ENCODE measurements at places on chromosomes 7 and 10. TPM values are rescaled to one million over a fixed set of nuclear protein-coding genes. Genes with fewer than 3 reads are reported as not detected.
A peak's percentile ranks its signal among the peaks of the same experiment; 100 is the strongest.

The ZPBP gene
- not detected for total RNA-seq

The TFPI2 gene
- 144 TPM for total RNA-seq

The MACC1 gene
- 33.2 TPM for total RNA-seq

The CYP3A4 gene
- total RNA-seq, result not detected

The SEMA3E gene
- total RNA-seq, result 0.35 TPM

The FOXP2 gene
- 0.06 TPM for total RNA-seq

The TMEM139 gene
- 14.5 TPM for total RNA-seq

The ZNF365 gene
- total RNA-seq, result 2.0 TPM

The PIK3AP1 gene
- 4.2 TPM for total RNA-seq

The SORBS1 gene
- total RNA-seq, result 8.5 TPM

The PNLIPRP1 gene
- total RNA-seq, result not detected

DNA sequence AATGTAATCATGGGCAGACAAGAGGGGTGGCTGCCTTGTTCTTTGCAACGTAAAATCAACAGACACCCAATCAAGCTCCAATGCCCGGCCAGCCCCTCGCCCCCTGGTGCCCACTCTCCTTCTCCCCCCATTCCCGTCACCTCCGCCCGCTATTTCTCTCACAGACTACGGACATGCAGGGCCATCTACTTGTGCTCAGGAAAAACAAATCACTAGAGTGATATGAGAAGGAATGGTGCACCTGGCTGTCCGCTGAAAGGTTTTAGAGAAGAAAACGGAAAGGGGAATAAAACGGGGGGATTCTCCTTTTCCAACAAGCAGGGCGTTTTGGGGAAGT, 396 bp downstream of the GRM8 start:
- no peak for DNase-seq

DNA sequence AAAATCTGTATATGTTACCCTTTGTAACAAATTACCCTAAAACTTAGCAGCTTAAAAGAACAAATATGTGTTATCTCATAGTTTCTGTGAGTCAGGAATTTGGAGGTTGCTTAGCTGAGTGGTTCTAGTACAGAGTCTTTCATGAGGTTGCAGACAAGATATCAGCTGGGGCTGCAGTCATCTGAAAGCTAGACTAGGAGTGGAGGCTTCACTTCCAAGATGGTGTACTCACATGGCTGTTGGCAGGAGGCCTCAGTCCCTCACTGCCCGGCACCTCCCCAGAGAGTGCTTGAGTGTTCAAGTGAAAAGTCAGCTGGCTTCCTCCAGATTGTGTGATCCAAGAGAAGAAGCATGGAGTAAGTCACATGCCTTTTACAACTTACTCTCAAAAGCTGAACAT, 16.9 kb upstream of the GGCT start:
- no peak for DNase-seq

GRCh38 chr10:75070961-75071428, 40.5 kb upstream of the SAMD8 start:
- no peak for DNase-seq

DNA sequence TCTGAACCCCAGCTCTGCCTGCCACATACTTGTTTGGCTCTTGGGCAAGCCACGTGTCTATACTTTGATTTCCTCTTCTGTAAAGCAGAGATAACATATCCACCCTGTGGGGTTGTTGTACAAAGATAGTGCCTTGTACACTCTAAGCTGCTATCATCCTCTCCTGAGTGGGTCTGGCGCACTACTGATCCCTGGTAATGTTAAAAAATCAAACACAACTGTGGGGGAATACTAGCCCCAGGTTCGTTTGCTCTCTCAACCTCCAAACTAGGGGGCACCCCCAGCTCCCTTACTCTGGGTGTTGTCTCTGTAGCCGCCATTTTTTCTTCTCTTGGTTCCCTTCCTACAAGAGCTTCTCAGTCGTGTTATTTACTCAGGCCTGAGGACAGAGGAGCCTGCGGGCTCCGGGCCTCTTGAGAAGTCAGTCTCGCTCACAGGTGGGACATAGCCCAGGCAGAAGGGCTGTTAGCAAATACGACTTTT, 1.0 kb downstream of the POLM start:
- DNase-seq, result no peak

DNA sequence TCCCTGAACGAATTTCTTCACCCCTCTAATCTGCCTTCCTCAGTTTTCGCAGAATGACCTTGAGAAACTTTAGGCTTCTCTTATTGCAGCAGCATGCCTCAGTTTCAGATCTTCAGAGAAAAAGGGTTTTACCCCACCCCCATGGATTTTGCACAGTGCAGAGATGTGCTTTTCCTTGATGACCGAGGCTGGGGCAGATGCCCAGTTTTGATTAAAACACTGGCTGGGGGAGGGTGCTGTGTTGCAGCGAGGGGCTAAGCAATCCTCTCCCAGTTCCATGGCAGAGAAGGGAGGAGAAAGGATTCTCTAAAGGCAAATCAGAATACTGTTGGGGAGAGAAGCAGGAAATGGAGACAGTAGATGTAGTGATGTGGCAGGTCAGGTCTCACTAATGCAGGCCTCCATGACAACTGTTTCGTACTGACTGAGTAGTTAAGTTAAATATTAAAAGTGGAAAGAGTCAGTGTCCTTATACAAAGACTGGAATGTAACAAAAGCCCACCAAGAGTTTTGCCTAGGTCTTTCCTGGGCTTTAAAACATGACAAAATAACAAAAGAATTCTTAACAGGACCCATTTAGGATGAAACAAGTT, 50.8 kb upstream of the PDZD8 start:
- DNase-seq, result no peak

DNA sequence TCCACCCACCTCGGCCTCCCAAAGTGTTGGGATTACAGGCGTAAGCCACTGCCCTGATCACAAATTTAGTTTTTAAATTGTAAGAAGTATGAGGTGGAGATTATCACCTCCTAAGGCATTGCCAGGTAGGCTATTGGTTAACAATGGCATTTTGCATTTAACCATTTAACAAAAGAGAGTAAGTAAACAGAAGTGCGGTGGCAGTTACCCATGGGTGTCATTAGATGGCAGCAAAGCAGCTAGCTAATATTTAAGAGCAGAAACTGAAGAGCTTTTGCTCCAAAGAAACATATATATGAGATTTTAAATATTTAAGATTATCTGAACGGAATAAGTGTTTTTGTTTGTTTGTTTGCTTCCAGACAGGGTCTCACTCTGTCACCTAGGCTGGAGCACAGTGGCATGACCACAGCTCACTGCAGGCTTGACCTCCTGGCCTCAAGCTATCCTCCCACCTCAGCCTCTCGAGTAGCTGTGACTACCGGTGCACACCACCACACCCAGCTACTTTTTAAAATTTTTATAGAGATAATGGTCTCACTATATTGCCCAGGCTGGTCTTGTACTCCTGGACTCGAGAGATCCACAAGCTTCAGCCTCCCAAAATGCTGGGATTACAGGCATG, 325.5 kb upstream of the C7orf33 start:
- peak; percentile 4 for DNase-seq

DNA sequence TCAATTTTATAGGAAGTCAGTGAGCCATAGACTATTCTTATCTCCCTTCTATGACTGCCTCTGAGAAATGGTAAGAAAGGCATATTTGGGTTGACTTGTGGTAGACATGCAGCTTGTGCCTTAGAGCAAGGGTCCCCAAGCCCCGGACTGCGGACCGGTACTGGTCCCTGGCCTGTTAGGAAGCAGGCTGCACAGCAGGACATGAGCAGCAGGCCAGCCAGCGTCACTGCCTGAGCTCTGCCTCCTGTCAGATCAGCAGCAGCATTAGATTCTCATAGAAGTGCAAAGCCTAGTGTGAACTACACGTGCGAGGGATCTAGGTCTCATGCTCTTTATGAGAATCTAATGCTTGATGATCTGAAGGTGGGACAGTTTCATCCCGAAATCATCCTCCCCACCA, 180.6 kb downstream of the SND1 start:
- DNase-seq, result no peak

DNA sequence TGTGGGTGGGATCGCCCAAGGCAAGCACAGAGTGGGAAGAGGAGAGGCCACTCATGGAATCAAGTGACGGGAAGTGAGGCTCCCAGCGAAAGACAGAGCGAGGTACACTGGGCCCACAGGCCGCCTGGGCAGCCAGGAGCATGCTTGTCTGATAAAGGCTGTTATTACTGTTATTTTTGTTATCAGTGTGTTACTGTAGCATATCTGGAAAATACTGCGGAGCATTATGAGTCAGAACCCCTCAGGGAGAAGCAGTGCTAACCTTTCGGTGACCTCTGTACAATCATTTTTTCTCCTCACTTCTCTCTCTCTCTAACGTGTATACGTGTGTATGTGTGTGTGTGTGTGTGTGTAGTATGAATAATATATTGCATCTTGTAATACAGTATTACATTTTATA, 3.8 kb upstream of the TCERG1L start:
- no peak for DNase-seq

DNA sequence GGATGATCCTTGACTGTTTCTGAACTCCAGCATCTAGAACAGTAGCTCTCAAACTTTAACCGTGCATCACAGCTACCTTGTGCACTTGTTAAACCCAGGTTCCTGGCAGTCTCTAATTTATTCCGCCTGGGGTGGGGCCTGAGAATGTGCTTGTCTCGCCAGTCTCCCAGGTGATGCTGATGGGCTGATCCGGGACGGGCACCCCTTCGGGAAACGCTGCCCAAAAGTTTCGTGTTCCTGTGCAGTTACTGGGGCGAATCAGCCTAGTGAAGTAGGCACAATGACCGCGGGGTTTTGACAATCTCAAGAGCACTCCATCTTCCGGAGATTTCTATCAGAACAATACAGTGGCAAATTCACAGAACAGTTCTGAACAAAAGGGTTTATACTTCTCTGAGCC, 29.9 kb downstream of the ADCYAP1R1 start:
- DNase-seq, result no peak

GRCh38 chr10:60222047-60222446, 167.6 kb downstream of the ANK3 start:
- DNase-seq, result no peak

DNA sequence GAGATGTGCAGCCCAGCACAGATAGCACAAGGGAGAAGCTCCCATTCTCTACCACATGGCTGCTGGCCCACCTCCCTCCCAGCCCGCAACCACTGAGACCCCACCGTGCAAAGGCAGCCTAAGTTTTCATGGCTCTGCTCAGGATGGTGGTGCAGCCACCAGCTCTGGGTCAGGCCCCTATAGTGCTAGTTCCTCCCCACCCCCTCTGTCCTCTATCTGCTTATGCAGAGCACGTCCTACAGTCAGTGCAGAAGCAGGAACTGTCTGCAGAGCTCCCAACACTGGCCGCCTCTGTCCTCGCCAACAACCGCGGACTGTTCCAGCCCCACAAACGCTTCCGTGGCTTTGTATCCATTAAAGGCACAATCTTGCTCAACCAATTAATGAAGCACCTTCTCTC, 278.9 kb downstream of the GRID1 start:
- no peak for DNase-seq

DNA sequence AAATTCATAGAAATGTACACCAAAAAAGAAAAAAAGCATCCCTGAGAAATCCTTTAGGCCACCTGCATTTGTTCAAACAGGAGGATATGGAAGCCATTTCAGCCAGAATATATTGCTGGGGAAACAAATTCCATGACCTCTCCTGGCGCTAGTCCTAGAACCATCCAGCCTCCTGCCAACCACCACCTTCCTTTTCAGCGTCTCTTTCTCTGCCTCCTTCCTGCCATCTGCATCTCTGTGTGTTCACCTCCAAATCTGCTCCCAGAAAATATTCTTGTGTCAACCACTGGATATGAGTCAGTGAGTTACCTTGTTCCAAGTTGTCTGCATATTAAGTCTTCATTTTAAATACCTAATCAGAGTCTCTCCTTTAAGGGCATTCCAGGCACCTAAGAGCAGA, 50.6 kb upstream of the NPY start:
- DNase-seq, result no peak

DNA sequence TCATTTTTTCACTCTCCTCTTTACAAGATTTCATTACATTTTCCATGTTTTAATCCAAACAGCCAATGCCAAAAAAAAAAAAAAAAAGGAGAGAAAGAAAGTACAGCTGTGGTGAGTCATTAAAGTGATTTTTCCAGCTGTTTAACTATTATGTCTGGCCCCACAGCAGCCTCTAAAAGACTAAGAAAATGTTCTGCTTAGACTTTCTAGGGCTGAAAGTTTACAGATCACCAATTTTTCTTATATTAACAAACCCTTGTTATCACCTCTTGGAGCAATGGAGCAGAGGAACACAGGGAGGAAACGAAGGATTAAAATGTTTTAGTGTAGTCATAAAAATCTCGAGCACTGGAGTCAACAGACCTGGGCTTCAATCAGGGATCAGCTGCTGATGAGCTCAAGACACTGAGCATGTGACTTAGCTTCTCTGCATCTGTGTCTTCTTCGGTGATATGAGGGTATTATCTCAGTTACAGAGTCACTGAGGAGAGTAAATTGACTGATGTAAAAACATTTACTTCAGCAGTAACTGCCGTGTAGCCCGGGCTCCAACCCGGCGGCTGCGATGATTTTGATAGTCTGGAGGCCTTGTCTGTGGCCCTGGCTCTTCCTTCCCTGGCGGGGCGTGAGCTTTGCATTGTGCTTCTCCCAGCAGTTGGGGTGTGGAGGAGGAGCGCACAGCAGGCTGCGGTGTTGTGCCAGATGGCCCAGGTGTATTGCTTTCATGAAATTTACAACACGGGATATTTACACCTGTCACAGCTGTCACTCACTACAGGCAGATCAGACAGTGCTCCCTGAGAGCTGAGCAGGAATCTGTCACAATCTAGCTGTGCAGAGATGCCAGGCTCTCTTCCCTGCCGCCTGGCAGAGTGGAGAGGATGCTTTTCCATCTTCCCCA, 298.3 kb upstream of the FZD8 start:
- DNase-seq, result no peak

DNA sequence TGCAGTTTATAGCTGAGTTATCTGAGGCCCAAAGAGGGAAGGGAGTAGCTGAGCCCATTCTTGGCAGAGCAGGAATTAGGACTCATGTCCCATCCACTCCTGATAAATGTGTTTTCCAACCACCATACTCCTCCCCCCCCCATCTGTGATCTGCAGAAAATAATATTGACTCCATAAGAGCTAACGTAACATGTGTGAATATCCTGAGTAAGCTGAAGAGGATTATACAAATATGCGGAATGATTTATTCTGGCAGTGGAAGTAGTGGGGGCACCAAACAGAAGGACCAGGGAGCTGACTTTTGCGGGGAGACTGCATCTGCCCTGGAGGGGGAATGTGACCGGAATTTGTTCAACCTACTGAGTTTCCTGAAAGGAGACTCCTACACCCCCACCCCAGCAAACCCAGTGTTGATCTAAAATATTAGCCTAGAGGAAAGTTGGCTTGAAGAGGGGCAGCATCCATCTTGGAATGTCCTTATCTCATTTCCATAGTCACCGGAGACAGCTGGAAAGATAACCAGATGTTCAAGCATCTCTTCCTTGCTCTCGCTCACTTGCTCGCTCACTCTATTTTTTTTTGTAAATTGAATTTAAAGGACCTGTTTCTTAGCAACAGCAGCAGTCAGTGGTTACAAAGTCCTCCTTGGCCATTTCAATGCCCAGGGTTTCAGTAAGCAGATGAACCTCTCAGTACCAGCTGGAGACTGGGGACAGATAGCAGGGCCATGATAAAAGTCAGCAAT, 114.7 kb downstream of the RPS24 start:
- DNase-seq, result no peak

GRCh38 chr10:73917566-73918305, 6.8 kb downstream of the PLAU start:
- DNase-seq, result no peak

Measured in epithelial cell of proximal tubule (primary cell).